ENCODE measurements at places on chromosomes 6 and 20. TPM values are rescaled to one million over a fixed set of nuclear protein-coding genes. Genes with fewer than 3 reads are reported as not detected.

- H3K4me1 ChIP-seq = no peaks in the 10 kb centered on the region
- no peak overlapping the region for H3K4me3 ChIP-seq
- H3K36me3 ChIP-seq = no peaks in the 10 kb centered on the region
Measured at GRCh38 chr6:42292004-42292740, 74.5 kb upstream of the MRPS10 start.

- H3K27ac ChIP-seq = no peak overlapping the region
- no peaks in the 10 kb centered on the region for H3K4me1 ChIP-seq
- no peaks in the 10 kb centered on the region for H3K36me3 ChIP-seq
- H3K4me3 ChIP-seq = no peak overlapping the region
Measured at GRCh38 chr6:1346558-1347091, 34.7 kb downstream of the FOXQ1 start.

DNA sequence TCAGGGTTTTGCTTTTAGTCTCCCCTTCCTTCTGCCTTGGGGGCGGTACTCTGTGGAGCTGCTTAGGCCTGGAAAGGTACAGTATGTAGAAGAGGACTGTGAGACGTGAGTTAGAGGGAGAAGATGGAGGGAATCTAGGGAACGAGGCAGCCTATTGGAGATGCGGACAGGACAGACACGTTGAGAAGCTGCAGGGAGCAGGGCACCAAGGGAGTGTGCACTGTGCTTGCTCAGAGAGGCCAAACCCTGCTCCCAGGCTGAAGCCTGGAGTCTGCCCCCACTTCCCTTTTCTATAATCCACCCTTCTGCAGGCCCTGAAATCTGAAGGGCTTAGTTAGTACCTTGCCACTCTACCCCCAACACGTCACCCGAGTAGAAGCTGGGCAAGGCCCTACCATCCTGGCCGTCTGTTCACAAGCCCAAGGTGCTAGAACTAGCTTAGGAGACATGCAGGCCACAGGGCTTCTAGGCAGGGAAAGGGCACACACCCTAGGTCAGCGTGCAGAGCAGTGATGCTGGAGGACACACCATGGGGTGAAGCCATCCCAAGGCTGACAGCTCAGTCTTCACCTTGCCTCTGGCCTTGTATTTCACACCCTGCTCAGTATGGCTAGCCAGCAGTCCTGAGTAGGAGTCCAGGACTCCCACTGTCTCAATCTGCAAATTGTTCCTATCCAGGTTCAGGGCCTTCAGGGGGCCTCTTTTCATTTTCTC is 6.9 kb downstream of the TP53INP2 start:
- no peaks in the 10 kb centered on the region for H3K4me1 ChIP-seq
- no peak for DNase-seq
- no peak overlapping the region for H3K27ac ChIP-seq

The AVP gene
- total RNA-seq = not detected

The GFRAL gene
- not detected for total RNA-seq

- H3K27ac ChIP-seq = peak within 1 kb of the TSS; percentile 49
- peak; percentile 97 for DNase-seq
- H3K27me3 ChIP-seq = peaks cover 32% of the 10 kb centered on the region
- no peaks in the 10 kb centered on the region for H3K36me3 ChIP-seq
- H3K4me3 ChIP-seq = peak within 1 kb of the TSS; percentile 80
Measured at GRCh38 chr6:150068720-150069648, at the start of gene ULBP3. TSS of gene ULBP3 (minus strand) at chr6:150069121. CDS start at chr6:150069066, 55 bp downstream.

DNA sequence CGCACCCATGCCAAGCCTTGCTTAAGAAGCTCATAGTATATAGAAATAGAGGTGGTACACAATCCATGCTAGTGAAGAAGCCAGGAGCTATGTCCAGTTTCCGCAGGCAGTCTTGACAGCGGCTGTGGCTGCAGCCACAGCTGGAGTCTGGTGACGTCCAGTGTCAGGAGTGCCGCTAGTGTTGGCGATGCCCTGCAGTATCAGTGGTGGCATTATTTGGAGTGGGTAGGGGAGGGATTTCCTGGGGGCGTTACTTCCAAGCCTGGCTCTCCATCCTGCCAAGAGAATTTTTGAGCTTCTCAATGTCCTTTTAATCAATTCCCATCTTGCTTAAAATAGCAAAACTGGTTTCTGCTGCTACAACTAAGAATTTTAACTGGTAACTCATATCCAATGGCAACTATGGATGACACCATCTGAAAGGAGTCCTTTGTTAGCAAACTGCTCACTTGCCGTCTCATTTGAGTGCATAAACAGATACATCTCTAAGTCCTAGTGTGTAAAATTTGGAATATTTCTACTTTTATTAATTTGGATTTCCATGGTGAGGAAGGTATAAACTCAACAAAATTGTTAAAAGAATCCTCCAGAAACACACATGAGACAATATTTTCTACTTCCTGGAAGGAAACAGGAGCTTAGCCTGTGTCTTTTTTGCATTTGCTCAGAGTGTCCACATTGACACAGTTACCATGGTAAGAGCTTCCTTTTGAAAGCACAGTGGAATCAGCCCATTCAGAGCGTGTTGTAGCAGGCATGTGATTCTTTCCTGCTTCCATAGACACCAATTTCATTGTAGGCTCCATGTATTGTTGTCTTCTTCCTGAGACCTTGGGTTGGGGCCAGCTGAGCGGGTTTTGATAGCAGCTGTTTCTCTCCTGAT is 44.6 kb upstream of the PXDC1 start:
- H3K36me3 ChIP-seq = no peaks in the 10 kb centered on the region
- H3K4me1 ChIP-seq = peaks cover 11% of the 10 kb centered on the region
- H3K27ac ChIP-seq = peak overlapping the region; percentile 66
- H3K4me3 ChIP-seq = no peak overlapping the region
- H3K27me3 ChIP-seq = no peaks in the 10 kb centered on the region
- DNase-seq = no peak

- H3K27me3 ChIP-seq = no peaks in the 10 kb centered on the region
- no peak overlapping the region for H3K27ac ChIP-seq
- no peak overlapping the region for H3K4me3 ChIP-seq
- no peaks in the 10 kb centered on the region for H3K4me1 ChIP-seq
Measured at GRCh38 chr6:137223370-137224131, 4.4 kb upstream of the IFNGR1 start.

DNA sequence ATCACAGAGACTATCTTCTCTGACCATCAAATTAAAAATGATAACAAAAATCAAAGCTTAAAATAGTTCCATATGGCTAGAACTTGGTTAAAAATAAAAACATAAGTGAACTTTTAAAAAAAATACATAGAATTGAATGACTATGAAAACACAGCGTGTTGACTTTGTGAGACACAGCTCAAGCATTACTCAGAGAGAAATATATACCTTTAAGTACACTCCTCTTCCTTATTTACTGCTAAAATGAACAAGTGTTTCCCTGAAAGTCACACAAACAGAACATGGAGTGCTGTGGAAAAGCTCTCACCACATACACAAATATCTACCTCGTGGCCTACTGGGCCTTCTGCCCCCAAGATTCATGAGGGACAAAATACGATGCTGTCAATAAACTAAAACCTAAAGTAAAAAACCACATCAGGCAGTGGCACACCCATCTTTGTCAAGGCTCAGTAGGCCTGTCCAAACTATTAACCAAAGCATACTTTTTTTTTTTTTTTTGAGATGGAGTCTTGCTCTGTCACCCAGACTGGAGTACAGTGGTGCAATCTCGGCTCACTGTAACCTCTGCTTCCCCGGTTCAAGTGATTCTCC is 7.5 kb downstream of the FAXC start:
- no peak overlapping the region for H3K4me3 ChIP-seq
- H3K27me3 ChIP-seq = no peaks in the 10 kb centered on the region
- no peaks in the 10 kb centered on the region for H3K4me1 ChIP-seq

The CRISP3 gene
- total RNA-seq = not detected

DNA sequence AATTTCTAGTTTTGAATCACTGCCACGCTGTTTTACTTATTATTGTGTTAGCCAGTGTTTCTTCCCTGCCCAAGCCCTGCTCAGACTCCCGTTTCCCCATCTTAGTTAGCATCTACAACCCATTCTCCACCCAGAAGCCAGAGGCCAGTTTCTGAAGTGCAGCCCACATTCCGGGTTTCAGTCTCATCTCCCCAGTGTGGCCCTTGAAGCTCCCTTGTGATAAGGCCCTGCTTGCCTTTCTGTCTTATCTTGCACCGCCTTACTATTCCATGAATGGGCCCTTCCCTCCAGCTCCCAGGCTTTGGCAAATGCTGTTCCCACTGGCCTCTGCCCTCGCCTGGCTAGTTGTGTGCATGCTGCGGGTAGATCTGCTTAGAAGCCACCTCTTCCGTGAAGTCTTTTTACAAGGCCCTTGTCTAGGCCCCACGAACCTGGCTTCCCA is 41.1 kb downstream of the TOX2 start:
- no peak overlapping the region for H3K27ac ChIP-seq
- H3K27me3 ChIP-seq = no peaks in the 10 kb centered on the region
- H3K4me3 ChIP-seq = no peak overlapping the region
- peak; percentile 61 for DNase-seq
- no peaks in the 10 kb centered on the region for H3K4me1 ChIP-seq
- H3K36me3 ChIP-seq = no peaks in the 10 kb centered on the region
